ENCODE measurements at places on chromosomes 2 and 18.

DNA sequence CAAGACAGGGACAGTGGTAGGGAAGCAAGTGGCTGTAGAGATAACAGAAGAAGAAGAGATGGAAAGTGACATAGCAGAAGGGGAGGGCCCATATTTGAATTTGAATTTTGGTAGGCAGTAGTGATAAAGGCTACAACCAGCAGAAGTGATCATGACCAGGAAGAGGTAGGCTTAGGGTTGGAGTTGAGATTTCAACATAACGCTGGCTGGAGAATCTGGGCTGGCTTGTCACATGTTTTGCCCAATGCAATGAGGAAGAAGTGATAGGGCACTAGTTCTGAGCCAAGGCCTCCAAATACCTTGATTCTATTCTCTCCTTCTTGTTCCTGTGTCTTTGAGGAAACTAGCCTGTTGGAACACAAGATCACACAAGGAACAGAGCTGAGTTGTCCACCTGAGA, 69.4 kb downstream of the SCG2 start:
- no peak for DNase-seq

- no peak for DNase-seq
Measured at GRCh38 chr2:49021271-49021670, 133.0 kb downstream of the FSHR start.

- no peak for DNase-seq
Measured at GRCh38 chr18:7301094-7301493, 70.2 kb downstream of the LRRC30 start.

DNA sequence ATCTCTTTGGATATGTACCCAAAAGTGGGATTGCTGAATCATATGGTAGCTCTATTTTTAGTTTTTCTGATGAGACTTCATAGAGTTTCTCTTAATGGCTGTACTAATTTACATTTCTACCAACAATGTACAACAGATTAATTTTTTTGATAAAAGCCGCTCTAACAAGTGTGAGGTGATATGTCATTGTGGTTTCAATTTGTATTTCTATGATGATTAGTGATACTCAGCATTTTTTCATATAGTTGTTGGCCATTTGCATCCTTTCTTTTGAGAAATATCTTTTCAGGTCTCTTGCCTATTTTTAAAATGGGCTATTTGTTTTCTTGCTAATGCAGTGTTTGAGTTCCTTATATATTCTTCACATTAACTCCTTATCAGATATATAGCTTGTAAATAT, 4.3 kb downstream of the IL18RAP start:
- DNase-seq, result no peak

DNA sequence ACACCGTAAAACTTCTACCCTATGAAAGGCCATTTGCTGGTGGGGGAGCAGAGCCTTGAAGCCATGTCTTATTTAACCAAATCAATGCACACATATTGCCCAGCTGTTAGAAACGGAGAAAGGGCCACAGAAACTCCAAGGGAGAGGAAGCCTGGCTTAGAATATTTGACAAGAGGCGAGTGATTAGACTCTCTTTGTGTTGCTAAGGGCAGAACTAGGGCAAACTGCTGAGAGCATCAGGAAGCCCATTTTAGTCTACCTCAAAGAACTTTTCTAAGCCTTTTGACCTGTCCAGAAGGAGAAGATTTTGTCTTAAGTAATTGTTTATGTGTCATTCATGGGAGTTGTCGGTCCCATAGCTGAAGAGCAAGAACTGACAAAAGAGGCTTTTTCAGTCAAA, 54.4 kb upstream of the CELF4 start:
- no peak for DNase-seq

DNA sequence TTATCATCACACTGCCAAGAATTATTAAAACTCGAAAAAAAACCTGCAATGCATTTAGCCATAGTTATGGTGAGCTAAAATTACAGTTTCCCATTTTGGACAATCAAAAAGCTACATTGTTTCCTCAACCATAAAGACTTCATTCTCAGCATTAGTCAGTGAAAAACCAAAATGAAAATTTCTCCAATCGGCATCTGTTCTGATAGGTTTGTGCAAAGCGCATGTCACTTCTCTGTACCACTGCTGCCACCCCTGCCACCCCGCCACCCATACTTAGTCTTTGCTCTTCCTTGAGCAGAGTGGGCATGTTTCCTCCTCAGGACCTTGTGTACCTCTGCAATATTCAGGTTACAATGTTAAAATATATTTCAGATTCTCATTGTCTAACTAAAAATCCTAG, 7.1 kb upstream of the ZBTB14 start:
- DNase-seq, result no peak

DNA sequence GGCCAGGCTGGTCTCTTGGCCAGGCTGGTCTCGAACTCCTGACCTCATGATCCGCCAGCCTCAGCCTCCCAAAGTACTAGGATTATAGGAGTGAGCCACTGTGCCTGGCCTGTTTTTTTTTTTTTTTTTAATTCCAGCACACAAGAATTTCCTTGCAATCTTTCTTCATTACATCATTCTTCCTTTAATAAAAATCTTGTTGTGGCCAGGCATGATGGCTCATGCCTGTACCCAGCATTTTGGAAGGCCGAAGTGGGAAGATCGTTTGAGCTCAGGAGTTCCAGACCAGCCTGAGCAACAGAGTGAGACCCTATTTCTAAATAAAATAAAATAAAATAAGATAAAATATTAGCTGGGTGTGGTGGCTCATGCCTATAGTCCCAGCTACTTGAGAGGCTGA, 21.4 kb upstream of the PLEKHM3 start:
- DNase-seq, result no peak

DNA sequence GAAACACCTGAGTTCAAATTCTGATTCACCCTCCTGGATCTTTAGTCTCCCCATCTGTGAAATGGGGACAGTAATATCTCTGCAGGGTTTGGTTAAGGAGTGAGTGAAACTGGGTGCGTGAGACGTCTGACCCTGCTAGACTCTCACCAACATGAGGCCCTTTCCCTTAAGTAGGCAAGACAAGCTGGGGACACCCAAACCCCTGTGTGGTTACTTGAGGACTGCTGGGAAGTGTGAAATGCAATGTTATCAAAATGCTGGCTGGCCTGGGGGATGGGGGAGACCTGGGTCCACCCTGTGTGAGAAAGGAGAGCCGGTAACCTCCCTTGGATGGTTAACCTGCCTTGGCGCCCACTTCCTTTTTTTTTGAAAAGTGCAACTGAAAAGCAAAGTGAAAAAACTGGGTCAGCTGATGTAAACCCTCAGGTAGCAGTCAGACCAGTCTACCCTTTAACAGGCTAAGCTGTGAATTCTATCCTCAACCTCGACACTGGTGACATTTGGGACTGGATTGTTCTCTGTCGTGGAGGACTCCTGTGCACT, 82.3 kb downstream of the INPP5D start:
- no peak for DNase-seq

Data from neural crest cell (in vitro differentiated cells).